ENCODE measurements at places on chromosomes 11 and 22.

GRCh38 chr11:115226556-115226955 lies 277.7 kb downstream of the CADM1 start:
- DNase-seq = no peak

DNA sequence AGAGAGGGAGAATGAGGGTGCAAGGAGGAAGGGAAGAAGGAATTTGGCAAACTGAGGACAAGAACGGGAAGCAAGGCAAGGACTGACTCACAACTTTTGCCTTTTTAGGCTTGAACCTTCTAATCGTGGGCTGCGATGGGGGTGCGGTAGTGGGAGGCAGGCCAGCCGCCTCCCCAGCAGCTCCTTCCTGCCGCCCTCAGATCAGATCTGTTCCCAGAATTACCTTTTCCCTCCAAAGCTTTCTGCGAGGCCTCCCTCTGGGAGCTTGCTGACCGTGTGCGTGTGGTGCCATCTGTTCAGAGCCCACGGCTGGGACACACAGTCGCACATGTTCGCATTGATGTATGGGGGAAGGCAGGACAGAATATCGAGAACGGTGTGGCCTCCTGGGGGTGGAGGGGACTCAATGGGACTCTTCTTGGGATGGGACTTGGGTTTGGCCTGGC lies 86.9 kb upstream of the PARVA start:
- no peak for DNase-seq

DNA sequence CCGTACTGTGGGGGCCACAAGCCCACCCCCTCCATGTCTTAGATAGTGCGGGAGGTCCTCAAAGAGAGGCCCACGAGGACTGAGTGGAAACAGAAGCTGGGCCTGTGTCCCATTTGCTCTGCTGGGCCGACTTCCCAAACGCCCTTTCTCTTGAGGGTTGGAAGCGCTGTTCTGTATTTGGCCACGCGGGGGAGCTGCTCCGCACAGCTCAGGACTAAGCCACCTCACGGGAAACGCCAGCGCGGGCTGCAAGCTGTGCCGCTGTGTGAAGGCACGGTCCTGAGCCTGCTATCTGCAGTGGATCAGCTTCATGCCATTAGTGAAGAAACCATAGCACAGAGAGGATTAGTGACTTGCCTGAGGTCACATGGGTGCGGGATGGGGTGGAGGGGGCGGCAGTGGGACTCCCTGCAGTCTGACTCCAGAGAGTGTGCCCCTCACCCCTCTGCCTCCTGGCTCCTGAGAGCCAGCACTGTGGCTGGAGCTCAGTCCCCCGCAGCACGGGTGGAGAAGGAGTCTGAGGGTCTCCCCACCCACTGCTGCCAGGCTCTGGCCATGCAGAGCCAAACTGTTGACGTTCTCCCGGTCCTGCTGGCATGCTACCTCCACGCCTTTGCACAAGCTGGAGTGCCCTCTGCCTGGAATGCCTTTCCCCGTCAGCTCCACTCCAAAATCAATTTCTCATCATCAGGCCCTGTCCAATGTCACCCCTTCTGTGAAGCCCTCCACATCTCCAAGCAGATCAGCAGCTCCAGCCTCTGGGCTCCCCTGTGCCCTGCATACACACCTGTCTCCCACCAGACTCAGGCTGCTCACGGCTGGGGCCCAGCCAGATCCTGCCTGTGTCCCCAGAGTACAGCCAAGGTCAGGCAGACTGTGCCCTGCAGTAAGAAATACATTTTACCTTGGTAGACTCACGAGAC lies 51.5 kb upstream of the LRRC32 start:
- DNase-seq = peak; percentile 97

- DNase-seq = no peak
Observed at GRCh38 chr11:2678396-2678795, 21.4 kb downstream of the KCNQ1OT1 start.

- DNase-seq = no peak
Observed at GRCh38 chr11:75237050-75237449, 3.5 kb upstream of the TPBGL start.

- no peak for DNase-seq
Observed at GRCh38 chr11:131536159-131536558, 165.7 kb downstream of the NTM start.

All from esophagus muscularis mucosa (tissue), 4 donors.